Karpas-422 (cell line): ENCODE measurements at places on chromosomes 3 and 15.

DNA sequence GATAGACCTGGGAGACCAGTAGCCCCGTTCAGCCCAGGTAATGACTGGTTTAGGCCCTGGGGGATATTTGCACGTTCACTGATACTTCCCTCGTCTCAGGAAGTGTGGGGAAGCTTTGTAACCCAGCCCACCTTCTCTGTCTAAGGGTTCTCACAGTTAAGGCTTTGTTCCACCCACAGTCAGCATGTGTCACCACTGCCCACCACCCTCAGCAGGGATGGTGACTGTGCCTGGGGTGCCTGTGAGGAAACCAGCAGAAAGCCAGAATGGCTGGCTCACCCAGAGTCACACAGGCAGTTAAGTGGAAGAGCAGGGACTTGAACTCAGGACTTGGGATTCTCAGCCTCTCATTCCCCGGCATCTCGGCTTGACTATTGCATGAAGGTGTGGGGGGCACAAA, 5.2 kb downstream of the KBTBD13 start:
- no peak for DNase-seq

- DNase-seq: peak; percentile 86
These were observed 8.5 kb downstream of the FAM107A start for GRCh38 chr3:58568572-58569286.

DNA sequence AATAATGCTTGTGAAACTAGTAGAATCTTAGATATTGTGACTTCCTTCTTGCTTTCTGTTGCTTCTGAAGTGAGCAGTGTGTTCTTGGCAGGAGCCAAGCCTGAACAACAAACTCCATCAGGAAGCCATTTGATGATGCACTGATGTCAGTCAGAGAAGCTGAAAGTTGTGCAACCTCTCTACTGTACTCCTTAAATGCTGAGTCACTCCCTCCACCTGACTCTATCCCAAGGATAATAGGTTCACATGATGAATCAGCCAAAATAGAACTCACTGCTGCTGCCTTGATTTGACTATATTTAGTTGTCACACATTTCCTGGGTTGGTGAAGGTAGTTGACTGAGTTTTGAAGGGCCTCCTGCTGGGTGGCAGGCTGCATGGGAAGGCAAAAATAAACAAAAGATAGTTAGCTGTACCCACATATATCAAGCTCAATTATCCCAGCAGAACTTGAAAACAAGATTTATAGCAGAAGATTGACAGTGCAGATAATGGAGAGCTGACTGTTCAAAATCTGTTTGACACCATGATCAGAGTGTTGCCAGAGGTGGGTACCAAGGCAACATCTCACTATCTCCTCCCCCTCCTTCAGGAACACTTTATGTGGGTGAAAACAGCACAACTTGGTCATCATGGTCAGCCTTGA, 328.4 kb upstream of the DPH6 start:
- DNase-seq: no peak

- DNase-seq: no peak
These were observed 18.7 kb upstream of the SCN10A start for GRCh38 chr3:38834717-38835116.
